ENCODE measurements at places on chromosomes 12 and 14. TPM values are rescaled to one million over a fixed set of nuclear protein-coding genes. Genes with fewer than 3 reads are reported as not detected.

CRIP2 gene
- 57.6 TPM for total RNA-seq

ABCD2 gene
- total RNA-seq: not detected

PACS2 gene
- total RNA-seq: 38.4 TPM

SRRM4 gene
- not detected for total RNA-seq

NID2 gene
- 852 TPM for total RNA-seq

IL31 gene
- total RNA-seq: not detected

KRT4 gene
- not detected for total RNA-seq

LRRC43 gene
- total RNA-seq: 1.2 TPM

PMEL gene
- 0.44 TPM for total RNA-seq

IFI27L2 gene
- total RNA-seq: 53.3 TPM

GSC gene
- total RNA-seq: 0.44 TPM

TSPAN9 gene
- 22.4 TPM for total RNA-seq

SLC10A1 gene
- not detected for total RNA-seq

SYT1 gene
- not detected for total RNA-seq

MAP3K9 gene
- not detected for total RNA-seq

DHRS2 gene
- not detected for total RNA-seq

CABP1 gene
- total RNA-seq: 0.44 TPM

IQSEC3 gene
- 0.44 TPM for total RNA-seq

ADAMTS20 gene
- total RNA-seq: not detected

LRP1 gene
- 1,119 TPM for total RNA-seq

IL23A gene
- total RNA-seq: not detected

GARIN6 gene
- total RNA-seq: not detected

DNAJC22 gene
- not detected for total RNA-seq

MYO1H gene
- not detected for total RNA-seq

EML5 gene
- not detected for total RNA-seq
